CD8-positive, alpha-beta T cell (primary cell): ENCODE measurements at places on chromosomes 1 and 21.

- DNase-seq = no peak
Measured at GRCh38 chr1:207951652-207952051, 40.7 kb upstream of the CD34 start.

GRCh38 chr1:116203181-116203723, 92.1 kb downstream of the MAB21L3 start:
- DNase-seq = no peak

- DNase-seq = no peak
Measured at GRCh38 chr1:91022518-91022929, 689 bp upstream of the ZNF644 start.

GRCh38 chr1:35266306-35266705, 2.2 kb upstream of the ZMYM4 start:
- DNase-seq = no peak

GRCh38 chr1:169928438-169929209, 34.9 kb upstream of the SCYL3 start:
- DNase-seq = no peak

GRCh38 chr1:79955966-79956365, 949.4 kb upstream of the ADGRL4 start:
- DNase-seq = no peak

- DNase-seq = no peak
Measured at GRCh38 chr21:31612894-31613785, 46.4 kb upstream of the SOD1 start.

- no peak for DNase-seq
Measured at GRCh38 chr1:154181944-154182343, 10.0 kb downstream of the TPM3 start.

- no peak for DNase-seq
Measured at GRCh38 chr1:178485541-178485981, 11.2 kb downstream of the CLEC20A start.
